ENCODE measurements at places on chromosomes 1 and 21. TPM values are rescaled to one million over a fixed set of nuclear protein-coding genes. Genes with fewer than 3 reads are reported as not detected.

- no peaks in the 10 kb centered on the region for H3K27me3 ChIP-seq
- no peak for DNase-seq
- H3K4me3 ChIP-seq = no peak overlapping the region
- H3K4me1 ChIP-seq = peaks cover 6% of the 10 kb centered on the region
Measured at GRCh38 chr1:213385806-213386324, 334.8 kb downstream of the RPS6KC1 start.

The SPRR1A gene
- total RNA-seq = not detected

DNA sequence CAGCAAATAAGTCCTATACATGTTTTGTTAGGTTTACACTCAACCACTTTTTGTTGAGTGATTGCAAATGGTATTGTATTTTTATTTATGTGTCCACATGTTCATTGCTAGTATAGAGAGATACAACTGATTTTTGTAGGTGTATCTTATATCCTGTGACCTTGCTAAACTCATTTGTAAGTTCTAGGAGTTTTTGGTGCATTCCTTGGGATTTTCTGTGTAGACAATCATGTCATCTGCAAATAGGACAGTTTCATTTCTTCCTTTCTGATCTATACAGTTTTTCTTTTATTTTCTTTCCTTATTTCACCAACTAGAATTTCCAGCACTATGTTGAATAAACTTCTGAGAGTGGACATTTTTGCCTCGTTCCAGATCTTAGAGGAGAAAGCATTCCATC lies 16.5 kb upstream of the BATF3 start:
- no peak overlapping the region for H3K27ac ChIP-seq
- no peak overlapping the region for H3K4me3 ChIP-seq
- H3K4me1 ChIP-seq = peaks cover 11% of the 10 kb centered on the region
- peaks cover 4% of the 10 kb centered on the region for H3K27me3 ChIP-seq
- no peaks in the 10 kb centered on the region for H3K36me3 ChIP-seq

DNA sequence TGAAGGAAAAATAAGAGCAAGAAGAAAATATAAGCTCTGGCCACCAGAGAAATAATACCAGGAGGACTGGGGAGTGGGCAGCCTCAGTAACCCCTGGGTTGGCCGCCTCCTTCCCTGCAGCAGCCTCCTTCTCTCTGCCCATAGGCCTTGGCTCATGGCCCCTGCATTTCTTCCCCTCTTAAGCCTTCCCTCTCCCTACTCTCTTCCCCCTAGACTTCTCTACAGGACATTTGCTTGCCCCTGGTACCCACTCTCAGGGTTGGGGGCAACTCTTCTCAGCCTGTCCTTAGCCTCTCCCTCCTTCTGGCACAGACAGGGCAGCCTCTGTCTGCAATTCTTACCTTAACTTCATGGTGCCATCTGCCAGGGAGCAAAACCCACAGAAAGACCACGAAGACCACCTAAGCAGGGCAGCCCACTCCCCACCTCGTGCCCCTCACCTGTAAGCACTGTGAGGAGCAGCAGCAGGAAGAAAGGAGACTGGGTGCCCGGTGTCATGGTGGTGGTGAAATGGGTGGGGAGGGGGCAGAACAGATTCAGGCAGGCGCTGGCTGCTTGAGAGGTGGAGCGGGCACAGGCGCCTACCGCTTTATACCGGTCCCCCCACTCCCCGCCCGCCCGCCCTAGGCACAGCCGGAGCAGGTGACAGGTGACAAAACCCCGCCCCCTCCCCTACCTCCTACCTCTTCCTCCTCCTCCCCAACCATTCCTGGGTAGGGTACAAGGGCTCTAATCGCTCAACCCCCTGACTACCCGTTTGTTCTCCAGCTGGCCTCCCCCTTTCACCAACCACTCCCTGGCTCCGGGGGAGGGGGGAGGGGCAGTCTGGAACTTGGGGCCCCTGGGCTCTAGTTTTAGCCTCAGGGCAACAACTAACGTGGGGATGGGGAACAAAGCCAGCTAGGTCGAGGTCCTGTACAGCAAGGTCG lies 15.1 kb downstream of the THBS3 start:
- no peak overlapping the region for H3K27ac ChIP-seq
- H3K27me3 ChIP-seq = no peaks in the 10 kb centered on the region
- peak overlapping the region; percentile 85 for H3K4me3 ChIP-seq
- H3K4me1 ChIP-seq = peaks cover 23% of the 10 kb centered on the region

GRCh38 chr1:208188607-208189006 lies 55.6 kb downstream of the PLXNA2 start:
- H3K27me3 ChIP-seq = no peaks in the 10 kb centered on the region
- no peak overlapping the region for H3K27ac ChIP-seq
- DNase-seq = no peak
- H3K4me1 ChIP-seq = peaks cover 19% of the 10 kb centered on the region
- no peaks in the 10 kb centered on the region for H3K36me3 ChIP-seq

- no peak overlapping the region for H3K4me3 ChIP-seq
- H3K36me3 ChIP-seq = no peaks in the 10 kb centered on the region
- H3K4me1 ChIP-seq = no peaks in the 10 kb centered on the region
- no peak for DNase-seq
Measured at GRCh38 chr1:98792123-98792522, 130.6 kb downstream of the SNX7 start.

- no peaks in the 10 kb centered on the region for H3K36me3 ChIP-seq
- H3K27me3 ChIP-seq = no peaks in the 10 kb centered on the region
- peaks cover 8% of the 10 kb centered on the region for H3K4me1 ChIP-seq
- DNase-seq = no peak
- H3K4me3 ChIP-seq = no peak overlapping the region
- no peak overlapping the region for H3K27ac ChIP-seq
Measured at GRCh38 chr1:90359994-90360393, 357.1 kb downstream of the BARHL2 start.

DNA sequence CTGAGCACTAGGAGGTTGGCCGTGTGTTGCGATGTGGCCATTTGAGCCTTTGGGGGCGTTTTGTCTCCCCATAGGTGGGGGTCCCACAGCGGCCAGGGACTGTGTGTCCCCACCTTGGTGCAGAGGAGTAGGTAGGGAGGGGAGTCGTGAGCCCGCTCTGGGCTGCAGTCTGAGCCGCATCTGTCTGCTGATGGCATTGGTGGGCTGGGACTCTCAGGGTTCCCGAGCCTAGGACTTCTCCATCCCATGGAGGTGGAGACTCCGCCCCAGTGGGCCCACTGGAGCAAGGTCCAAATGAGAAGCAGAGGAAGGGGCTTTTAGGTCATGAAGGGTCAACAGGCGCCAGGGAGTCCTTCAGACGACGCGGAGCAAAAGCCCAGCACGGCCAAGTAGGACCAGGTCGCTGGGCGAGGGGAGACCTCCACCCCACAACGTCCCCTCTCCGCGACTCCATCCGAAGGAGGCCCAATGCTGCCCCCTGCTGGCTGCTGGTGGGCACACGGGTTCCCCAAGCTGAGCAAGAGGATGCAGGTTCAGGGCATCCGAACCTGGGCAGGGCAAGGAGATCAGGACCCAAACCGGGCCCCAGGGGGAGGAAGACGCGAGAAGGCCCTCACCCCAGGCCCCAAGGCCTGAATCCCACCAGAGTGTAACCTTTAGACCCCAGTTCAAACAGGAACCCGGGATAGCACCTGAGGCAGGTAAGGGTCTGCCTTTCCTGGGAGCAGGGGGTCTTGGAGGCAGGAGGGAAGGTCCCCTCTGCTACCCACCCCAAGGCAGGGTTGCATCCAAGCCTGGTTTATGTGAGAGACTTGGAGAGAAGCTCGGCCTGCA lies 14.9 kb downstream of the TTC34 start:
- no peak overlapping the region for H3K4me3 ChIP-seq
- peak; percentile 19 for DNase-seq
- H3K27ac ChIP-seq = no peak overlapping the region
- no peaks in the 10 kb centered on the region for H3K4me1 ChIP-seq
- no peaks in the 10 kb centered on the region for H3K36me3 ChIP-seq

DNA sequence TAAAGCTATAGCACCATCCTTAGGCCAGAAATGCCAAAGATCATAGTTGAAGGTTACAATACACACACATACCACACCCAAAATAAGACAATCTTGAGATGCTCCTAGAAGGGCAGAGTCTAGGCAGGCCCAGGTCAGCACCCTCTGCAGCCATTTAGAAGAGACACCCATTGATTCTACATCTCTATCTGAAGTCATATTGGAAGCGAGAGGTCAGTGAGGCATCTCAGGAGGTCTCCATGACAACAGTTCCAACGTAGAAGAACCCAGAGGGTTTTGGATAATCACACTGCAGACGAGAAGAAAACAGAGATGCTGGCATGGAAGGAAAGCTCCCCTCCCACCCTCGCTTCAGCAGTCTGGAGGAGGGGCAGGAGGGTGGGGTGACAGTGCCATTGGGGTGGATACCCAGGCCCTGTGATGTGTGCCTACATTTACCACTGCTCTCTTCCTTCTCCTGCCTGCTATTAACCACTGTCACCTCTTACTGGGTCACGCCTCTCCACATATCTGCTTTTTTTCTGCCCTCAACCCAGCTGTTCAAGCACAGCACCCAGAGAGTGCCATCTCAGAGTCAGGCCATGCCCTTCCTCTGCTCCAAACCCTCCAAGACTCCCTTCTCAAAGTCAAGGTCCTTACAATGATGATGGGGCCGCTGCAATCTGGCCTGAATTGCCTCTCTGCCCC lies 6.2 kb downstream of the TMCO4 start:
- H3K36me3 ChIP-seq = no peaks in the 10 kb centered on the region
- no peak overlapping the region for H3K27ac ChIP-seq
- peaks cover 7% of the 10 kb centered on the region for H3K27me3 ChIP-seq
- DNase-seq = no peak

DNA sequence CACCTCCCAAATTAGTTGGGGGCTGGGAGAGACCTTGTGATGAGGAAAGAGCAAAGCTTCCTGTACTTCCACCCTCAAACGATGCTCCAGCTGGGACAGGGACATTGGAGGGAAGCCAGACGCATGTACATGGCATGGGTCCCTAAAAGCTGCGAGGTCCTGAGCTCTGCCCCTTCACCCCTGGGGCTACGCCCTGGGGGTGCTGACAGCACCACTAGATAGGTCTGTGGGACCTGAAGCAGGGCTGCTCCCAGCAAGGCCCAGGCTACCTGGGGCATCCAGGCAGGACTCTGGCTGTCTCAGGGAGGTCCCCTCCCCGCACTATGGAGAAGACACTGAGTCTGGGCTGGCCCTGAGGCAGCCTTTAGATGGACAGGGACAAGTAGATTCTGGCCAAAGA lies 83.4 kb downstream of the DMRTB1 start:
- H3K27me3 ChIP-seq = no peaks in the 10 kb centered on the region
- H3K4me1 ChIP-seq = no peaks in the 10 kb centered on the region
- H3K4me3 ChIP-seq = no peak overlapping the region
- DNase-seq = no peak
- no peaks in the 10 kb centered on the region for H3K36me3 ChIP-seq

DNA sequence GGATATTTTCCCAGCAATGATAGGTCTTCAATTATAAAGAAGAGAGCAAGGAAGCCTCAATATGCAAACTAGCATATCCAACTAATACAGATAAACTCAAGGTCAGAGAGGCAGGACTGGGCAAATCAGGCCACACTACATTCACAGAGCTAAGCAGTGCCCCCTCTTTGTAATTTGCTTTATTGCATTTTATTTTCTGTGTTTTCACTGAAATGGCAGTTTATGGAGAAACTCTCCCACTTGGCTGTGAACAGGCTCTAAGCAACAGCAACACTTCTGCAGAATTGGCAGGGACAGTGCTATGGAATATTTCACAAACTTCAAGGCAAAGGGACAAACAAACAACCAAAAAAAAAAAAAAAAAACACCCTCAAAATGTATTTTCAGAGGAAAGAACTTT lies 93.4 kb upstream of the SOD1 start:
- no peak overlapping the region for H3K4me3 ChIP-seq
- no peaks in the 10 kb centered on the region for H3K4me1 ChIP-seq
- no peak overlapping the region for H3K27ac ChIP-seq
- no peak for DNase-seq

GRCh38 chr1:210250665-210250997 lies 18.0 kb downstream of the SERTAD4 start:
- peak overlapping the region; percentile 61 for H3K4me3 ChIP-seq
- no peaks in the 10 kb centered on the region for H3K36me3 ChIP-seq
- peaks cover 28% of the 10 kb centered on the region for H3K4me1 ChIP-seq
- peaks cover 37% of the 10 kb centered on the region for H3K27me3 ChIP-seq

DNA sequence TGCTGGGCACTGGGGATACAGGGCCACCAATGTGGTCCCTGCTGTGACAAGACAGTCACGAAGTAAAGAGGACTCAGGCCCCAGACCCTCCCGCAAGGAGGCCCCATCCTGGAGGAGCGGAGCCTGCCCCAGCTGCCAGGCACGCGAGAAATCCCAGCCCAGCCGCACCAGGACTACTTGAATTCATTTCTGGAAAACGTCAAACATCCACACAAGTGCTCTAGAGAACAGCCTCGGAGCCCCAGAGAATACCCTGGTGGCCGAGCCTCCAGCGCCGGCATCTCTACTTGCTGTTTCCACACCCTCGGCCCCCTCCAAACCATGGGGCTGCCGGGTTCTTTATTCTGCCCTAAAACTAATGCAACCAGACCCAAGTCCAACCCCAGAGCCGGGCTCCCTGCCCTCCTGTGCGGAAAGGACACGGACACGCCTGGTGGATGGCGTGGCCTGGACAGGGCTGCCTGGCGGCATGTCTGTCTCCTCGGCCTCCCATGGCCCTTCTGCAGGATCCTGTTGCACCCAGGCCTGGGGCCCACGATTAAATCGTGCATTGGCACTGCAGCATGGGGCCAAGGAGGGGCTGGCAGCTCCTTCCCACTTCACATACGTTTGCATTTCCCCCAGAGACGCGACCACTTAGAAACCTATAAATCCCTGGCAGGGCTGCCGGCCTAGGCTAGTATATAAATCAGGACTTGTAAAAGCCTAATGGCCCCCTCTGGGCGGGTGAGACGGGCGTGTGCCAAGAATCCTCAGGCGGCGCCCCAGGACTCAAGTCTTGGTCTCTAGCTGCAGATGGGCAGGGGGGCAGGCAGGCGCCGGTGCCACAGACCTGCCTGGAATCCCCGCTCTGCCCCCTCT lies 41.2 kb downstream of the DMRTB1 start:
- peaks cover 28% of the 10 kb centered on the region for H3K4me1 ChIP-seq
- H3K4me3 ChIP-seq = no peak overlapping the region
- DNase-seq = no peak
- H3K36me3 ChIP-seq = no peaks in the 10 kb centered on the region
- H3K27me3 ChIP-seq = no peaks in the 10 kb centered on the region
- H3K27ac ChIP-seq = no peak overlapping the region

DNA sequence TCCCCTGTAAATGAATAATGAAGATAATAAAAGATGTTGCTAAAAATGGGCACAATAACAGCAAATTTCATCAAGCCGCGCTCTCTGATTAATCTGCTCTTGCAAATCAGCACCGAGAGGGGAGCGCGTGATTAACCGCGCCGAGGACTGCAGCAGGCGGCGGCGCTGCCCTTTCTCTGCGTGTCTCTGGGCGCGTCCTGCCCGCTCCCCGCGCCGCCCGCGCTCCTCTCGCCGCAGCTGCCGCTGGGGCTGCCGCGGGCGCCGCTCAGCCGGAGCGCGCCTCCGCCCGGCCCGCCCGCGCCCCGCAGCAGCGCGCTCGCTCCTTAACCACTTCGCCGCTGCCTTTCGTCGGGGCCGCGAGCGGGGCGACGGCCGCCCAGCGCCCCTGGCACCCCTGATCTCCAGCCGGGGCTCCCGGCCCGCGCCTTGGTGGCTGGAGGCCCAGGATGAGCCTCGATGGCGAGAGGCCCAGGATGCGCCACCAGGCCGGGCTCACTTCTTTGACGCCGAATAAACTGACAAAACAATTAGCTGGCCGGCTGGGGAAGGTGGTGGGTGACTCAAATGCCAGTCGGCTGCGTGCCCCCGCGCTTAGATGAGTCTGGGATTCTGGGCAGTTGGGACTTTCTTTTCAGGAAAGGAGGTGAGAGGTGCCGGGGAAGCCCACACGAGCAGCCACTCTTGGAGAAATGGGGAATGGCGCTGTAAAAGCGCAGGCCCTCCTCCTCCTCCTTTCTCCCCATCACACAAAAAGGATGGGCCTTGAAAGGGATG lies 221.4 kb upstream of the PKN2 start:
- H3K27me3 ChIP-seq = peaks cover 7% of the 10 kb centered on the region
- peaks cover 12% of the 10 kb centered on the region for H3K4me1 ChIP-seq
- no peak overlapping the region for H3K27ac ChIP-seq
- peak; percentile 87 for DNase-seq

The KIAA0040 gene
- total RNA-seq = not detected

Measured in neural progenitor cell (in vitro differentiated cells).